GM12878 (cell line): ENCODE measurements at places on chromosomes 6 and 20. TPM values are rescaled to one million over a fixed set of nuclear protein-coding genes. Genes with fewer than 3 reads are reported as not detected.

Gene VSX1
- total RNA-seq: not detected in 2 replicates

Gene TBXT
- total RNA-seq: not detected in 2 replicates

DNA sequence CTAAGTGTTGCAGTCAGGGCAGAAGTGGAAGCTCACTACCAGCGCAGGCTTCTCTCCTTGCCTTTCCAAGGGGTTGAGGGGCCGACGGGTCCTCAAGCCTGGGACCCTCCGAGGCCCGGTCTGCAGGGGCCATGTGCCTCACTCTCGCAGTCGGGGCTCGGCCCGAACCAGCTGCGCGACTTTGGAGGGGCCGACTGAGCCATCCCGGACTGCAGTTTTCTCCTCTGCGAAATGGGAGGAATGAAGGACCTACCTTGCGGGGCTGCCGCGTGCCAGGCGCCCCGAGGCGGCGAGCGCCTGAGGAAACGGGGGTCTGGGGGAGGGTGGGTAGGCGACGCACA is 5.6 kb downstream of the LZTS3 start:
- no peak overlapping the region for H3K27ac ChIP-seq
- no peak overlapping the region for H3K4me3 ChIP-seq
- peaks cover 1% of the 10 kb centered on the region for H3K27me3 ChIP-seq
- no peaks in the 10 kb centered on the region for H3K36me3 ChIP-seq
- DNase-seq: no peak
- no peaks in the 10 kb centered on the region for H3K4me1 ChIP-seq

Gene ZBP1
- total RNA-seq: 4.8 and 6.3 TPM in 2 replicates

Gene SIGLEC1
- 0.05 TPM in 1 of 2 replicates, not detected in the other for total RNA-seq
